ENCODE measurements at places on chromosomes 16 and 17. TPM values are rescaled to one million over a fixed set of nuclear protein-coding genes. Genes with fewer than 3 reads are reported as not detected.

The PAQR4 gene
- 6.4 TPM for total RNA-seq

The KRT9 gene
- not detected for total RNA-seq

The TEX19 gene
- not detected for total RNA-seq

The HIC1 gene
- total RNA-seq = 56.2 TPM

The TMEM238L gene
- not detected for total RNA-seq

The PRSS22 gene
- total RNA-seq = not detected

The TVP23A gene
- total RNA-seq = 0.23 TPM

The CALB2 gene
- total RNA-seq = not detected

The DHRS7B gene
- total RNA-seq = 43.3 TPM

The CIBAR2 gene
- total RNA-seq = not detected

DNA sequence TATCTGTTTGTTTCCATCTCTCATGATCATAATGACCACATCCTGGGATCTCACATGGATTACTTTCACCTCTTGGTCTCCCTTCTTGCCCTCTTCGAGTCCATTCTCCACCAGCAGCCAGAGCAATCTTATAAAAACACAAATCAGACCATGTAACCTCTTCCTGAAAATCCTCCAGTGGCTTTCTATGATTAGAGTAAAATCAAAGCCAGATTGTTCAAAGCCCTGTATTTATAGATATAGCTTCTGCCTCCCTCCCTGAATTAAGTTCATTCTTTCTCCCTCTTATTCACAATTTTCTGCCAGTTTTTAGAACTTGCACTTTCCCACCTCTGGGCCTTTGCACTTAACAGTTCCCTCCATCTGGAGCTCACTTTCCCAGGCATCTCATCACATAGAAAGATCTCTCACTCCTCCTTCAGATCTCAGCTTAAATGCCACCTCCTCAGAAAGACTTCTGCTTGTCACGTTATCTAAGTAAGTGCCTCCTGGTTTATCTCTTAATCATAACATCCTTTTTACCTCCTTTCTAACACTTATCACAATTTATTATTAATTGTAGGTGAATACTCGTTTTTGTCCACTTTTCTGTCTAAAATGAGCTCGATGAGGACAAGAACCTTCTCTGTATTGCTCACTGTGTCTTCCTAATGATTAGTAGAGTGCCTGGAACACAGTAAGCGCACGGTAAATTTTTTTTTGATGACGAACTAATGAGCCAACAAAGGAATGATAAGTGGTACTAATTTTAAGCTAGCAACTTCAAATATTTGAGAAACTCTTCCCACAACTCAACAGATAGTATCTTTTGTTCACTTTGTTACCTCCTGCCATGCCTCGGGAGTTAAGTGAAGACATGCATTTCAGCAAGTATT, 80.5 kb downstream of the CYB561 start:
- no peak for ATAC-seq

- ATAC-seq = peak; percentile 38
These were observed at the start of gene RSKR for GRCh38 chr17:28613931-28614381. TSS of gene RSKR (minus strand) at chr17:28614185. CDS start at chr17:28614161, 24 bp downstream.

GRCh38 chr17:60510031-60510430, 16.0 kb downstream of the APPBP2 start:
- no peak for ATAC-seq

DNA sequence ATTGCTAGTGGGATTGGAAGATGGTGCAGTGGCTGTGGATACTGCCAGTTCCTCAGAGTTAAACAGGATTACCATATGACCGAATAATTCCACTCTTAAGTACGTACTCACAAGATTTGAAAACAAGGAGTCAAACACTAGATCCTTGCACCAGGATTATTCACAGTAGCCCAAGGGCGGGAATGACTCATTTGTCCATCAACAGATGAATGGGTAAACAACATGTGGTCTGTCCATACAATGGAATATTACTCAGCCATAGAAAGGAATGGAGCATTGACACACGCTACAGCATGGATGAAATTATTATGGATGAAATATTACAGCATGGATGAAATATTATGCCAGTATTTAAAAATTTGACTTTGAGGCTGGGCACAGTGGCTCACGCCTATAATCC, 9.1 kb upstream of the MAPK8IP3 start:
- ATAC-seq = no peak

DNA sequence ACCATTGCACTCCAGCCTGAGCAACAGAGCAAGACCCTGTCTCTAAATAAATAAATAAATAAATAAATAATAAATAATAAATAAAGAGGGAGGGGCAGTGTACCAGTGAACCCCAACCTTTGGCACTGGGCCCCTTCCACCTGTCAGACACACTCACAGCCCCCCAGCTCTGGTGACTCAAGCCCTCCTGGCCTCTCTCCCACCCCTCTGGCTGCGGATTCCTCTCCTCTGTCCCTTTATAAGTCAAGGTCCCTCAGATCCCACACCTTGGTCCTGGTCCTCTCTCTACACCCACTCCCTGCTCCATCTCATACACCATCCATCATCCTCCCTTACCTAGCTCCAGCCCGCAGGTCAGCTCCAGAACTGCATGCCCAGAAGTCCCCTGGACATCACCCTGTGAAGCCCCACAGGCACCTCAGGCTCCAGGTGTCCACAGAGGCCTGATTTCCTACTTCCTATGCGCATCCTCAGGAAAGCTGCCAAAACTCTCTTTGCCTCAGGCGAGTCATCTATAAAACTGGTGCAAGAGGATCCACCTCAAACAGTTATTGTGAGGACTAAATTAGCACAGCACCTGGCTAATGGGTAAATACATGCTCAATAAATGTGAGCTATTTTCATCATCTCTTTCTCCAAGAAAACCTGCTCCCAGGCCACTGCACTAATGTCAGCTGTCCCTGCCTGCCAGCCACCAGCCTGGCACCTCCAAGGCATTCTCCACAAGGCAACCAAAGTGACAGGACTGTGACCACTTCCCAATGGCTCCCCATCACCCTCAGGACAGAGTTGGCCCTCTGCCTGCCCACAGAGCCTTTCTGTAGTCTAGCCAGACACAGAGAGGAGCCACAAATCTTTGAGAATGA, 46.8 kb downstream of the BEAN1 start:
- ATAC-seq = peak; percentile 4

GRCh38 chr17:49779156-49779738, 9.2 kb upstream of the KAT7 start:
- ATAC-seq = no peak

DNA sequence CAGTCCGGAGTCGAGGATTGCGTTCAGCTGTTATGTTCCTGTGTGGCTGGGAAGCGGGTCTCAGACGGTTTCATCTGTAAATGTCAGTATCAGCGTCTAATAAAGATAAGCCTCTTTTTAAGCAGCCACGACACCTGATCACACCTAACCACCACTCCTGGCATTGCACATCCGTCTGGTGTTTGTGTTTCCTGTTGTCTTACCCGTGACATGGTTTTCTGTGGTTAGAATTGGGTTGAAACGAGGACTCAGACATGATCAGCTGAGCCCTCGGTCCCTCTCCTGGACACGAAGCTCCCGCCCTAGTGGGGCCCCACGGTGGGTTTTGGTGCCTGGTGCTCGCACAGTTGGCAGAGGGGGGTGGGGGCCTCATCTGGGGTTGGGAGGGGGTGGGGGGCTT, 18.3 kb downstream of the CPNE7 start:
- no peak for ATAC-seq

DNA sequence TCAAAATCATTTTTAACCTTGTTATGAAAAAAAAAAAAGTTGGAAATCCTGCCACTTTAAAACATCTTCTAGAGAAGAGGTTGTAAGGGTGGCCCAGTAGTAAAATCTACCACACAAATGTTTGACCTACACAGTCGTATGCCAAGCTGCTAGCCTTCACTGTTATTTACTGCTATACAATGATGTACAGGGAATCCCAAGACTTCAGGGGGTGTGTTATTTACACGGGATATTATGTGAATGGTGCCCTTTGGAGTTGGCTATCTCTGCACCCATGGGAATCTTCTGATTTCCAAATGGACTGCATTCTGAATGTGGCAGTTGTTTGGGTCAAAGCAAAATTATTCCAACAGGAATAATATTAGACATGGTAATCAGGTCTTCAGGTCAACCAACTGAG, 45.9 kb downstream of the STH start:
- no peak for ATAC-seq

- ATAC-seq = no peak
These were observed 106.0 kb downstream of the SDR42E1 start for GRCh38 chr16:81905277-81905676.

DNA sequence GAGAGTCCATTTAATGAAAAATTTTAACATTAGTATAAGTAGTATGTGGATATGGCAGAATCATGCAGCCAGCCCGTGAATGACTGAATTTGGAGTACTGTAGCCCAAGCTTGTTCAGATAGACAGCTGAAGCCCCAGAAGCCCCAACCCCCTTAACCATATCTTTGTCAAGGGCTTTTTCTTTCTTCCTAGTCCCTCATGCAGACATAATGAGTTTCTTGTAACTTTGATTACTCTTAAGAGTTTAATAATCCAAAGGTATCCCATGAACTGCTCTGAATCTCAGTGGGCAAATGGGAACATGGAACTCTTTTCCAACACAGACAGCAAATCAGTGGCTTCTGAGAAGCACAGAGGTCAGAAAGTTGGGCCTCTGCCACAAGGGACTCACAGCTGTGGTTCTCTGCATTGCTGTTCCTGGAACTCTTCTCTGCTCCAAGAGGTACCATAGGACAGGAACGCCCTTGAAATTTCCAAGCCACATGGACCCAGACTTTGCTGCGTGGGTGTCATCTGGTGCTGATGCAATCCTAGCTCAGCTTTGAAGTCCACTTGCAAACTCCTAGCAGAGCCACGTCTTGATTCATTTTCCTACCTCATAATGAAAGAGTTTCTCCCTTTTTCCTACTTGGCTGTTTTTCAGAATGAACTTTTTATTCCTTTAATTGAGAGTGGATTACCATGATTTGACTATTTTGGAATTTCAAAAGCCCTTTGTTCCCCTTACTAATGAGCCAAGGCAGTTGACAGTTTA, 18.1 kb downstream of the LYRM1 start:
- peak; percentile 59 for ATAC-seq

- ATAC-seq = no peak
These were observed 2.5 kb downstream of the LSM12 start for GRCh38 chr17:44063704-44064639.

- ATAC-seq = no peak
These were observed 689.5 kb upstream of the RBFOX1 start for GRCh38 chr16:6643080-6643686.

DNA sequence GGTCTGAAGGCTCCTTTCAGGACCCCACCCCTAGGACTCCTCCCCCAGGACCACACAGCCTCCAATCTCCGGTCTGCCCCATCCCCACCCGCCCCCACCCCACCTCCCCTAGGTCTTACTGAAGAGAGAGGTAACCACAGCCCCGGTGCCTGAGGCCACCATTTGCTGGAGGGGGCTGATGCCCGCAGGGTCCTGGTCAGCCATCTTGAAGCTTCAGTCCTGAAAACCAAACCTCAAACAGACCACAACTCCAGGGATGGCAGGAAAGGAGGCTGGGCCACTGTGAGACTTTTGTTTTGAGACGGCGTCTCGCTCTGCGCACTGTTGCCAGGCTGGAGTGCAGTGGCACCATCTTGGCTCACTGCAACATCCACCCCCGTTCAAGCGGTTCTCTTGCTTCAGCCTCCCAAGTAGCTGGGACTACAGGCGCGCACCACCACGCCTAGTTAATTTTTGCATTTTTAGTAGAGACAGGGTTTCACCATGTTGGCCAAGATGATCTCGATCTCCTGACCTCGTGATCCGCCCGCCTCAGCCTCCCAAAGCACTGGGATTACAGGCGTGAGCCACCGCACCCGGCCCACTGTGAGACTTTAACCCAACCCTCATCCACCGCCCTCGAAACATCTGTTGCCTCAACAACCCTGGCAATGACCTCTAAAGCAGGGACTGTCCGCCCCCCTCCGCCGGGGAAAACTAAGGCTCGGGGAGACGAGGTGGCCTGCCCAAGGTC, 1.1 kb downstream of the SLC25A39 start:
- ATAC-seq = no peak

- no peak for ATAC-seq
These were observed 29.0 kb downstream of the WSB1 start for GRCh38 chr17:27322690-27323508.

DNA sequence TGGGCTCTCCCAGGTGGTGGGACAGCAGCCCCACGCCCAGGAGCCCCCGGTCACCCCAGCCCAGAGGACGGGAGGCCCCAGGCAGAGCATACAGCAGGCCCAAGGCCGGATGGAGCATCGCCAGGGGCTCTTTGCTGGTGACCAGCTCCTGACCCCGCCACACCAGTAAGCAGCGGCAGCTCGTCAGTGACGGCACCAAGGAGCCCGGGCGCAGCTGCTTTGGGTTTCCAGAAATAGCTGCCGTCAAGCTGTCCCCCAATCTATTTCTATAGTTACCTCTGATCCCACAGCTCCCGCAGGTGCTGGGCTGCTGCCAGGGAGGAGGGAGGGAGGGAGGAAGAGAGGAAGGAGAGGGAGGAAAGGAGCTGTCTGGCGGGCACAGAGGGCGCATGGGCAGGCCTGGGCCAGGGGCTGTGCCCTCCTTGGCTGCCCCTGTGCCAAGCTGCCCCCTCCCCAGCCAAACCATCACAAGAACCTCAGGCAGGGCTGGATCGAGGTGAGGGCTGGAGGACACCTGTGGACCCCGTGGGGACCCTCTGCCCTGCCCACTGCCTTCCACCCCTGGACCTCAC, 10.8 kb upstream of the RASD1 start:
- no peak for ATAC-seq

GRCh38 chr17:58141505-58141904, 6.7 kb upstream of the OR4D1 start:
- no peak for ATAC-seq

GRCh38 chr17:21524211-21524591, 148.0 kb downstream of the KCNJ12 start:
- ATAC-seq = no peak

DNA sequence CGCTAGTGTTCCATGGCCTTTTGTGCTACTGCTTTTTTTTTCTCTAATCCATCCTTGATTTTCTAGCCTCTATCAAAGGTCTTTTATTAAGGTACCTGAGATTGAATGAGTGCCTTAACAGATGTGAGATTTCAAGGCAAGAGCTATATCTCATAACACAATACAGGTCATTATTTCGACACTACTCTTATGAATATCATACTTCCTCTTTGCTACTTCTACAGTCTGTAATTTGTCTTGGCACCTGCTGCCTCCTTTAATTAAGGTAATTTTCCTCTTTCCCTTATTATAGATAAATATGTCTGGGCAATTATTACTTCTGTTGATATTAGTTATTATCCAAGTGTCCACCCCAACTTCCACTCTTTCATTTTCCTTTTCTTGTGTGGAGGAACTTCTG, 5.3 kb downstream of the KRT28 start:
- no peak for ATAC-seq

DNA sequence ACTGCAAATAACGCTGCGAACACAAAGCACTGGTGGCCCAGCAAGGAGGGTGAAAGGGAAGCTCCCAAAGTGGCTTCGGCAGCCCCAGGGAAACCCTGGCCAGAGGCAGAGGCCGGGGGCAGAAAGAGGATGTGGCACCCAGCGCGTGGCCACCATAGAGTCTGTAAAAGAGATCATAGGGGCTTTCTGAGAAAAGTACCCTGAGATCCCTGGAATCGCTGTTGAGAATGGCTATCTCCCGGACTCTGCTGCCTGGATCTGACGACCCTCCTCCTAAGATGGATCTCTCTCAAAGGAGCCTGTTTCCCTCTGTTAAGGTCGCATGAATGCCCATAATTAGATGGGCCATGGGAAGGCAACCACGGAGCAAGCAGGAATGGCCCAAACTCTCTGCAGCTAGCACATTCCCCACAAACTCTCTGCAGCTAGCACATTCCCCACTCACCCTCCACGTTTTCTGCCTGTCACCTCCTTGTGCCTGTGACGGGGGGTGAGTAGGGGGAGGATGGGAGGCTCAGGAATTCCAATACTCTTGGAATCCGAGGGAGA, 364.4 kb downstream of the XYLT1 start:
- ATAC-seq = no peak
